ENCODE measurements at places on chromosomes 7 and 10.
A peak's percentile ranks its signal among the peaks of the same experiment; 100 is the strongest.

DNA sequence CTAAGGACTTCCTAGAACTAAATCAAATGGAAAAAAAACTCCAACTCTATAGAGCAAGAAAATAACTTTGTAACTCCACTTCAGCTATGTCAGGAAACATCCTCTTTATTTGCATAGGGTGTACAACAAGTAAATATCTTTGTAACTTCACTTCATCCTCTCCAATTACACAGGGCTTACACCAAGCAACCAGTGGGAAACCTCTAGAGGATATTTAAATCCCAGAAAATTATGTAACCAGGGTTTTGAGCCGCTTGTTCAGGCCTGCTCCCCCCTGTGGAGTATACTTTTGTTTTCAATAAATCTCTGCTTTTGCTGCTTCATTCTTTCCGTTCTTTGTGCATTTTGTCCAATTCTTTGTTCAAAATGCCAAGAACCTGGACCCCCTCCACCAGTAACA is 22.2 kb downstream of the LIPJ start:
- no peak for DNase-seq

DNA sequence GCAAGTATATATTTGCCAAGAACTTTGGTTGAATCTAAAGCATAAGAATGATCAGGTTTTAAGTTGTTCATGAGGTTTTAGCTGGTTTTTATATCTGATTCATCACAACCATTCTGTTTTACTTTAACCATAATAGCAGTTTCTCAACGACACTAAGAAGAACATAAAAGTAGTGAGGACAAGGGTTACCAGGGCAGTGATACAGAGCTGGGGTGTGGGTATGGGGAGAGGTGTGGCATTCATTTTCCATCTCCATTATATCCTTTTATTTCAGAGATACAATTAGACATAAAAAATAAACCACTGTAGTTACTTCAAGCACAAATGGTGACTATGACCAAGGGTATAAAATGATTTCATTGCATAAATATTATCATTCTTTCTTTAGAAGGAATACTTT is 149.8 kb upstream of the STEAP4 start:
- DNase-seq: no peak

- no peak for DNase-seq
Measured at GRCh38 chr7:46009211-46009610, 88.1 kb upstream of the IGFBP3 start.

GRCh38 chr7:37211097-37211880 is 237.4 kb downstream of the ELMO1 start:
- peak; percentile 23 for DNase-seq

GRCh38 chr10:78925275-78925674 is 143.5 kb upstream of the ZMIZ1 start:
- no peak for DNase-seq

DNA sequence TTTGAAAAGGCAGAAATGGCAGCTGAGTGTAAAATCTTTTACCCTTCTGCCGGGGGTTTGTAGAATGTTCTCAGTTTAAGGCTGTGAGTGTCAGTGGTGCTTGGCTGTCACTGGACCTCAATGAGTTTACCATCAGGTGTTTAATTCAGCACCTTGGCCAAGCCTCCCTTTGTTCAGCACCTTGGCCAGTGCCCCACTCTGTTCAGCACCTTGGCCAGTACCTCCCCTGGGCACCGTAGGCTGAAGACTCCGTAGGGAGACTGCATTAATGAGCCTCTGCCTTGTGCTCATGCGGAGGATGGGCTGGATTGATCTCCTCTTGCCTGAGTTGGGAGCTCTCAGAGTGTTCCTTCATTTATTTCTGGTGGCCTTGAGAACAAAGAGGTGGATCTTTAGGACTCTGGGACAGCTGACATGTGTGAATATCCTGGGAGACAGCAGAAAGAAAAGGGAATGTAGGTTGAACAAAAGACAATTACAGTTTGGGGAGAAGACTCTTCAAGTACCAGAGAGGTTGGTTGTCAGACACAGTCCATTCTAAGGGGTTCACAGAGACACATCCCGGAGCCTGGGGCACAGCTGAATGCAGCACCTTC is 1.6 kb downstream of the FAM24A start:
- DNase-seq: no peak

- DNase-seq: no peak
Measured at GRCh38 chr10:5891009-5891408, 966 bp downstream of the FBH1 start.

- no peak for DNase-seq
Measured at GRCh38 chr7:140983802-140984201, 30.9 kb downstream of the MRPS33 start.

GRCh38 chr10:46024948-46025347 is 5.5 kb downstream of the NCOA4 start:
- DNase-seq: no peak

GRCh38 chr7:147078312-147078711 is 961.7 kb downstream of the CNTNAP2 start:
- DNase-seq: no peak

DNA sequence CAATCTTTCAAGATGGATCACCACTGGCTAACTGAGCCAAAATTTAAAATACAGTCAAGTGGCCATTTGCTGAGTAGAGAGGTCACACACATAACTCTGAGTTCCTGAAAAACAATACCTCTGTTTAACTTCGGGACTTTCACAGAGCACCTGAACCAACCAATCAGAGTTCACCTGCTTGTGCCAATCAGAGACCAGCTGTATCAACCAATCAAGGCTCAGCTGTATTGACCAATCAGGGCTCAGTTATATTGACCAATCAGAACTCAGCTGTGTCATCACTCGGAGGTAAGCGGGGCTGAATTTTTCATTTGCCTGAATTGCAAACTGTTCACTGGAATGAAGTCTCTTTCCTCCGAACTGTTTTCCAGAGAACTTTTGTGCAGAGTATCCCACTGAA is 10.0 kb upstream of the CPXM2 start:
- no peak for DNase-seq

GRCh38 chr7:36011588-36011965 is 141.5 kb upstream of the EEPD1 start:
- DNase-seq: no peak

GRCh38 chr10:79067241-79068202 is 1.2 kb upstream of the ZMIZ1 start:
- DNase-seq: no peak

GRCh38 chr10:113712755-113713639 is 33.3 kb downstream of the CASP7 start:
- DNase-seq: no peak

GRCh38 chr7:79317728-79318127 is 135.7 kb downstream of the MAGI2 start:
- DNase-seq: peak; percentile 66

- DNase-seq: no peak
Measured at GRCh38 chr10:50219646-50220045, 31.7 kb downstream of the ASAH2 start.

- DNase-seq: no peak
Measured at GRCh38 chr7:41067576-41067975, 635.3 kb downstream of the INHBA start.

DNA sequence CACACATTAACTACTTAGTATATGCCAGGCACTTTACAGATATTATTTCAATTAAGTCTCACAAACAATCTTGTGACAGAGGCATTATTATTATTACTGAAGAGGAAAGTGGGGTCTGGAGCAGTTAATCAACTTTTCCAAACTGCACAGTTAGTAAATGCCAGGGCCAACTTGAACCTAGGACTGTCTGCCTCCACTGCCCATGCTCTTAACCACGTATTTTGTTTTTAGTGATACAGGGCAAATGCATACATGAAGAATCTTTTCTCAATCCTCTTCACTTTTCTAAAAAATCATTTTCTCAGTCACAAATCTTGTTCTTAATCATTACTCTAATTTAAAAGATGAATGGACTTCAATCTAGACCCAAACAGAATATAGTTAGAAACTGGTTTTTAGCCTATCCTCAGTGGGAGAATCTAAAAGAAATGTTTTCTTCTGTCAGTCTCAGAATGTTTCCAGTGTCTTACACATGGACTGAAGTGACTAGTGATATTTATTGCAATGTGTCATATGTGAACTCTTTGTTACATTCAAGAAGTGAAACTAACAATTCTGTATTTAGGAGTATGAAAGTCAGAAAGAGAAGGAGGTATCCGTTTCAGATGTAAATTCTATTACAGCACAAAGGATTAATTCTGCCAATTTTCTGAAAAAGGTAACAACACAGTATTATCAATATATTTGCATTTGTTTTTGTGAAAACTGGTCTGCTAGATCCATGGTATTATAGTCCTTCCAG is 55.5 kb upstream of the CCNJ start:
- DNase-seq: no peak

DNA sequence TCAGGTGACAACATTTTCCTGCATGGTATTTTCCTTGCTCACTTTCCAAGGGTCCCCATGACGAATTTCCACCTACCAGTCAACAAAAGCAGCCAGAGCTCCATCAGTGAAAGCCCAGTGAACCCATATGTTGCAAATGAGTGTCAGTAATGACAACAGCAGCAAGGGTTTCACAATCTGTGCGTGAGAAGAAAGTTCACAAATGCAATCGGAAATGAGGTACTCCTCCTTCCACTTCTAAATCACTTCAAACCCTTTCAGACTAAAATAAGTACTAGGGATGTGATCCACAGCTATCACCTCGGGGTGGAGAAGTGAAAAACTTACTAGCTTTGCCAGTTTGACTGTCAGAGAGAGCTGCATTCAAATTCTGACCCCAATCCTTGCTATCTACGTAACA is 55.6 kb upstream of the BET1 start:
- DNase-seq: peak; percentile 68

GRCh38 chr10:11887381-11888227 is 64.4 kb downstream of the PROSER2 start:
- DNase-seq: no peak

DNA sequence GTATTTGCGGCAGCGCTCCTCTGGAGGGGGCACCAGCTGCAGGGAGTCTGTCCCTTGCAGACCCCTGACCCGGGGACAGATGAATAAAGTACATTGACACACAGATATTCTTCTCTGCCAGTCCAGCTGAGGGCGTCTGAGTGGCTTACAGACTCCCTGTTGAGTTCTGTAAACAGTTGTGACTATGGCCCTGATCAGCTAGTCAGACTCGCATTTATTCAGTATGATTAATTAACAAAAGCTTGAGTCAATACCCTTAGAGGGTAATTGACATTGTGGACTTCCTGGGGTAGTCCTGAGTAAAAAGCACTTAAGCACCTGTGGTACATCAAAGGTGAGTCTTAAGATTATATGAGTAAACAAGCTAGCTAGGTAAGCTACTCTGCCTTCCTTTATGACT is 21.0 kb downstream of the ANKRD30A start:
- DNase-seq: no peak

DNA sequence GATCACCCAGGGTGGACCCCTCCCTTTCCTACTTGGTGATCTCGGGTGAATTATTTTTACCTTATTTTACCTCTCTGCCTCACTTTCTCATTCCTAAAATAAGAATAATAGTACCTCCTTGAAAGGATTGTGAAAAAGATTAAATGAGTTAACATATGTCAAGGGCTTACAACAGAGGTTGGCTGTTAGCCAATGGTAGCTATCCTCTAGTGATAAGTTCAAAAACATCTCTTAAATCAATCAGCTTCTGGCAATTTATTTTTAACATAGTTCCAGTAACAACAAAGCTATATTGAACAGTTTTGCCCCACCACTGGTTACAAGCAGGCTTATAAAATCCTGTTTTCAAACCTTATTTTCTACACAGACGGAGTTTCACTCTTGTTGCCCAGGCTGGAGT is 45.4 kb downstream of the TMEM168 start:
- DNase-seq: no peak

- no peak for DNase-seq
Measured at GRCh38 chr7:138684340-138684739, 16.8 kb downstream of the SVOPL start.

- no peak for DNase-seq
Measured at GRCh38 chr7:90897961-90898469, 301.9 kb downstream of the CDK14 start.

DNA sequence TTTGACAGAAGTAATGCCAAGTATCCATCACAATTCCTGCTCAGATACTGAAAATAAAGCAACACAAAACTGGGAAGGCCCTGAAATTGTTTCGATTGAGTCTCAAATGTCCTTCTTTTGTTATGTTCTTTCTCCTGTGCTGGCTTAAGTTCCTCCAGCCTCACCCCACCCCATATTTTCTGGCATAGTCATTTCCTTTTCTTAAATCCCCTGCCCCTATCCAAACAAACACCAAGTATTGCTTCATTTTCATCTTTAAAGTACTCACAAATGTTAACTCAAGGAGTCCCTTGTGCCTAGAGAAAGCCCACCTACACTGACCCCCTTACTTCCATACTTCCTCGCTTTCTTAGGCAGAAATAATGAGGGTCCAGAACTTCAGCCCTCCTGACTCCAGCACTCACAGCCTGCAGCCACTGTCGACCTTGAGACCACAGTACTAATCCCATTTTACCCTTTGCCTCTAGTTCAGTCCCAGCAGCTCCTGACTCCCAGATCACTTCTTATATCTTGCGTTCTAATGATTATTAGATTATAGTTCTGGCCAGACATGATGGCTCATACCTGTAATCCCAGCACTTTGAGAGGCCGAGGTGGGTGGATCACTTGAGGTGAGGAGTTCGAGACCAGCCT is 73.2 kb upstream of the ST8SIA6 start:
- DNase-seq: no peak

DNA sequence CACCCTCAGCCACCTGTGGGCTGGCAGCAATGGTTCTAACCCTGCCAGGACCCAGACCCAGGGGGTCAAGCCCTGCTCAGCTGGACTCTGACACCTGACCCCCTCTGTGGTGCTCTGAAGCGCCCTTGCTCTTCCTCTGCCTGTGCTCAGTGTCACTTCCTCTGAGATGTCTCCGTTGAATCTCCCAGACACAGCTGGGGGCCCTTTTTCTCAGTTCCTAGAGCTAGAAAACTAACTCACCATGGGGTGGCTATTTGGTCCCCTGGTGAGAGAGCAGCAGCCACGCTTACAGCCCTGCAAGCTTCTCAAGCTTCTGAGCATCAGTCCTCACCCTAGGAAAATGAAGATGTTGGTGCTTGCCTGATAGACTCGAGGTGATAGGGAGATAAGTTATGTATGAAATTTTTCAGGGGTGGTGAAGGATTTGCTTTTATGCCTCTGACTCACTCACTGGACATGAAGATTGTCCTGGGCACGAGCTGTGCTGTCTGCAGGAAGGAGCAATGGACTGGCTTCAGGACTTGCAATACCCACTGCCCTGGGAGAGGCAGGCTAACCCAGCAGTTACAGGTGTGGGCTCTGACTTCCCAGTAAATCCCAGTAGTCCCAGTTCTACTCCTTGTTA is 29.6 kb downstream of the COL13A1 start:
- DNase-seq: no peak

- DNase-seq: no peak
Measured at GRCh38 chr7:10773430-10773829, 200.2 kb upstream of the PHF14 start.

DNA sequence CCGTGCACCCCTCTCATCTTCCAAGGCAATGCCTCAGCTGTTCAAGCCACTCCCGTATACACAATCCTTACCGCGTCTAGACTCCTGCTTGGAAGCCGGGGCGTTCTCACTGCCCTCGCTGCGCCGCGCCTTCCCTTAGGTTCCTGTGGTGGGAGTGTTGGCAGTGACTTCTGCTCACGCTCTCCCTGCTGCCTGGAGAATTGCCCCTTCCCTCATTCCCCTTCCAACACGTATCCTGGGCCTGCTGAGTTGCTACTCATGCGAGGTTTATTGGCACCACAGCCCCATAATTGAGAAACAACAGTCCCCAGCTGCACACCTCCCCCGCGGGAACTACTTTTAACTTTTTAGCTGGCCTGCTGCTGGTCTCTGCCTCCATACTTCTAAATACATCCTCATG is 31.9 kb downstream of the RBM17 start:
- DNase-seq: no peak

- no peak for DNase-seq
Measured at GRCh38 chr7:55533050-55533728, 39.1 kb downstream of the VOPP1 start.

GRCh38 chr10:33704214-33704830 is 369.9 kb upstream of the NRP1 start:
- no peak for DNase-seq
